Common myeloid progenitor, CD34-positive (primary cell): ENCODE measurements at places on chromosomes 16 and 17.
A peak's percentile ranks its signal among the peaks of the same experiment; 100 is the strongest.

DNA sequence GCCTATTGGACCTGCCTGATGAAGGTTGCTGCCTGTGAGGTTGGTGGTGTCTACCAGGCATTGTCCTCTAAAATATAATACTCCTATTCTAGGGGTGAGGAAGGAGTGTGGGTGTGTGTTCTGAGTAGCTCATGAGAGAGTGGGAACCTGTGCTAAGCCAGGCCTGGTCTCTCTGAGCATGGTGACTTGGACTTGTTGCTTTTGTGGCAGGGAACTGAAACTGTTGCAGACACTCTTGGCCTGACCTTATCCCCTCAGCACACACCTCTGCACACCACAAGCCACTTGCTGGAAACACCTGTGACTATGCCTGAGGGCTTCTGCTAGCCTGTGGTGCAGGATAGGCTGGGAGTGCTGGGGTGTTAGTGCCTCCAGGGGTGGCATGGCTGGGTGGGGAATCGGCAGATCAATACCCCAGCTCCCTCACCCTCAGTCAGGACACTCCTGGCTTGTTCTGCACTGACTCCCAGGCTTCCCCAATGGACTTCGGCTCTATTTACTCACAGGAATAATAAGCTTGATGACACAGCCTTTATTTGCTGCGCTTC lies 29.9 kb downstream of the PLCG2 start:
- DNase-seq: no peak

- DNase-seq: no peak
Measured at GRCh38 chr16:72073560-72074230, 10.7 kb downstream of the HPR start.

DNA sequence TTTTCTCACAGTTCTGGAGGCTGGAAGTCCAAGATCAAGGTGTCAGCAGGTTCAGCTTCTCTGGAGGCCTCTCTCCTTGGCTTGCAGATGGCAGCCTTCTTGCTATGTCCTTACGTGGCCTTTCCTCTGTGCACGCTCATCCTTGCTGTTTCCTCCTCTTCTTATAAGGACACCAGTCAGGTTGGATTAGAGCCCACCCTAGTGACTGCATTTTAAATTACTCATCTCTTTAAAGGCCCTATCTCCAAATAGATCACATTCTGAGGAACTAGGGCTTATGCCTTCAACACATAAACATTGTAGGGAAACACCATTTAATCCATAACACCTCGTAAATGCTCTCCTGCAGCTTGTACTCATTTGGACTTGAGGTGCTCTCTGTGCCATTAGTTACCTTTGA lies 36.3 kb downstream of the DHRS7C start:
- DNase-seq: no peak

DNA sequence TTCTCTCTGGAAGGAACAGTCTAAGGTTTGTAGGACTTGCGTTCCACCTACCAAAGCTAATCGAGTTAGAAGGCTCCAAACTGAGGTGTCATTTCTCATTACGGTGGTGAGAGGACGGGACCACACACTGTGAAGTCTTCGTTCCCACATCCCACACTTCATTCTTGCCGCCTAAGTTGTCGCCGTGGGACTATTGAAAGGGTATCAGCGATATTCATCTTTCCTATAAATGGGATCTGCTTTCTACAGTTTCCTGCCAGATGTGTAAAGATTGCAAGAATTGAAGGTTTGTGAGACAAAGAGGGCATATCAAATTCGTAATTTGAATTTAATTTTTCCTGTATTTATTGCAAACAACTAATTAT lies 608 bp upstream of the TRIM37 start:
- DNase-seq: no peak

- peak; percentile 99 for DNase-seq
Measured at GRCh38 chr17:16398270-16399267, 16.8 kb upstream of the TRPV2 start.

GRCh38 chr16:82199209-82199608 lies 29.2 kb upstream of the MPHOSPH6 start:
- no peak for DNase-seq

DNA sequence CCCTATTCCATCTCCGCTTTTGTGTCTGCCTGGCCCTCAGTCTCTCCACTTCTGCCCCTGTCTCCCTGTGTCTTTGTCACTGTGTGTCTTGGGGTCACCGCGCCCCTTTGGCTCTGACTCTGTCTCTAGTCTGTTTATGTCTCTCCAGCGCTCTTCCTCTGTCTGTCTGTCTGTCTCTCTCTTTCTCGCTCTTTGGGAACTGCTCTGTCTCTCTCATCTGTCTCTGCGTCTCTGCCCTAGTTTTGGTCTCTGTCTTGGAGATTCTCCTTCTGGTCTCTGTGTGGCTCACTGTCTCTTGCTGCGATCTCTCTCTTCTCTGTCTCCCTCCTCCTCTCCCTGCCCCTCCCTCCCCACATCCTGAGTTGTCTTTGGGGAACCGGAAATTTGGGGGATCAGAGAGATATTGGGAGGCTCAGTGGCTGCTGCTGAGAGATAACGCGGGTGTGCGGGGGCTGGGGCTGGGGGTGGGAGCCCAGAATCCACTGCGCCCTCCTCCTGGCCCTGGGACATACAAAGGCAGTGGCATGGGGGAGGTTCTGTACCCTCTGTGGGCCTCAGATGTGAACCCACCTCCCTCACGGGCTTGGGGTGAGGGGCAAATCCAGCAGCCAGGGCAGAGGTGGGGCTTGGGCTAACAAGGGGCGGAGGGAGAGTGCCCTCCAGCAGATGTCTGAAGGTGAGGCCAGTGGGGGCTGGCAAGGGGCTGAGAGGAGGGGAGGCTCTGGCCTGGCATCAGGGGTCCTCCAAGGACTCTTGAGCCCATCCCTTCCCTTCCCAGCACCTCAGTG lies 24.4 kb downstream of the LAT start:
- DNase-seq: peak; percentile 85

- peak; percentile 49 for DNase-seq
Measured at GRCh38 chr17:80474231-80474960, 2.0 kb downstream of the NPTX1 start.
